Prostate gland (tissue), 2 donors: ENCODE measurements at places on chromosomes 5 and 9. TPM values are rescaled to one million over a fixed set of nuclear protein-coding genes. Genes with fewer than 3 reads are reported as not detected.

- DNase-seq: no peak
Measured at GRCh38 chr9:133703591-133704399, 34.4 kb downstream of the SARDH start.

GRCh38 chr5:34550964-34551363, 105.2 kb upstream of the RAI14 start:
- no peak for DNase-seq

DNA sequence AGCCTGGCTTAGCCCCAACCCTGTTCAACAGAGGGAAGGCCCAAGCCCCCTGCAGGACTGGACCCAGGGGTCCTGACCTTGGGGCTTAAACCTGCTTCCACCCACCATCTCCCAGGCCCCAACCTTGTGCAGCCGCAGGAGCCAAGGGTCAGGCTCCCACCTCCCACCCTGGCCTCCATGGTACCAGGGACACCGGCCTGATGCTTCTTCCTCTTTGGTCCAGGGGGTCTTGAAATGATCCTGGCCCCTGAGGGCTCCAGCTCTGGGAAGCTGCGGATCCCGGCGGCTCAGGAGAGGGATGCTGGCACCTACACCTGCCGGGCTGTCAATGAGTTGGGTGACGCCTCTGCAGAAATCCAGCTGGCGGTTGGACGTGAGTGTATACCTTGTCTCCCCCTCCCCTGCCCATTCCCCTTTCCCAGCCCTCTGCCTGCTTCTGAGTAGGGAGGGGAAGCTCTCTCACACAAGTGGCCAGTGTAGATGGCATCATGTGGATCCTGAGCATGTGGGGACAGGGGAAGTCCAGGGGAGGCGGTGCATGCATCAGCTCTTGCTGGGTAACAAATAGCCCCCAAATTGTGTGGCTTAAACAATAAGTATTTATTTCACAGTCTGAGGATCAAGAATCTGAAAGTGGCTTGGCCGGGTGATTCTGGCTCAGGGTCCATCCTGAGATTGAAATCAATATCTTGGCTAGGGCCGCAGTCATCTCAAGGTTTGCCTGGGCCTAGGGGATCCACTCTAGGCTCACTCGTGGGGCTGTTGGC, 44.3 kb downstream of the HMCN2 start:
- DNase-seq: no peak

- DNase-seq: peak; percentile 74
Measured at GRCh38 chr5:909086-909485, 16.4 kb downstream of the TRIP13 start.

- no peak for DNase-seq
Measured at GRCh38 chr5:110899566-110900412, 161.0 kb downstream of the SLC25A46 start.

GRCh38 chr9:107890921-107891465, 401.4 kb upstream of the KLF4 start:
- no peak for DNase-seq

DNA sequence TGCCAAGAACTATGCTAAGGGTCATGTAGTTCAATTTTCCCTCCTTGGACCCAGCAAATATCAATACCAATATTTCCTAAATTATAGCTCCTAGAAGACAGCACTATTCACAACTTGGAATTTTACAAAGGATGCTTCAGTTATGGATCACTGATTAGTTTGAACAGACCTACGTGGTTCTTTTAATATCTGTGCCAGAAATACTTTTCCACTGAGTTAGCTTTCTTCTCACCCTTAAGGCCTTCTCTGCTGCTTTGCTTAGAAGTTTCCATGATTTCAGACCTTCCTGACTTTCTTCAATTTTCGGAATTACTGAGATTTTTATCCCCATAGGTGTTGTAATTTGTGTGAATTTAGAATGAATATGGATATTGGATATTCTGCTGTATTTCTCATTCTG, 380.4 kb downstream of the PSAT1 start:
- DNase-seq: no peak

- DNase-seq: no peak
Measured at GRCh38 chr9:108134486-108135128, 645.0 kb upstream of the KLF4 start.

- DNase-seq: no peak
Measured at GRCh38 chr5:1785984-1786383, 13.7 kb downstream of the MRPL36 start.

DNA sequence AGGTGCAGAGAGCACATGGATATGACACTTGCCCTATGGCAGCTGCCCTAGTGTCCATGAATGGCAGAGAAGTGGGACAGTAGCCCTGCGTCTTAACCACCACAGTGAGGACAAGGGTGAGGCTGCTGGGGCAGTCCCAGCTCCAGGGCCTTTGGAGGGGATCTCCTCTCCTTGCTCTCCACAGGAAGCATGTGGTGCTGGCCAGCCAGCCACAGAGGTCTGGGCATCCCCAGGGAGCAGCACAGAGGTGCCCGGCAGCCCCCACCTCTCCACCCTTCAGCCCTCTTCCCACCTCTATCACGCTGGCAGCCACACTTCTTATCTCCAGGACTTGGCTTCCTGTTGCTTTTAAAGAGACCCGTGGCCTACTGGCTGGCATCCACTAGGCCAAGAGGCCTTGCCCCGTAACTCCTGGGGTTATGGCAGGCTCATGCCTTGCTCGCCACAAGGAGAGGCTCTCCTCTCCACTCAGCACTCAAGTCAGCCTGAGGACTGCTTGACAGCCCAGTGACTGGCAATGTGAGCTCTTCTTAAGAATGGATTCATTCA, 21.9 kb downstream of the CSF2 start:
- DNase-seq: no peak

GRCh38 chr5:151458314-151458713, 10.9 kb downstream of the SLC36A1 start:
- DNase-seq: no peak

GRCh38 chr5:155987265-155987810, 339.6 kb upstream of the SGCD start:
- DNase-seq: no peak

GRCh38 chr5:67257500-67257899, 60.9 kb upstream of the CD180 start:
- DNase-seq: no peak

GRCh38 chr9:120974181-120974580, 47.6 kb upstream of the TRAF1 start:
- DNase-seq: no peak

DNA sequence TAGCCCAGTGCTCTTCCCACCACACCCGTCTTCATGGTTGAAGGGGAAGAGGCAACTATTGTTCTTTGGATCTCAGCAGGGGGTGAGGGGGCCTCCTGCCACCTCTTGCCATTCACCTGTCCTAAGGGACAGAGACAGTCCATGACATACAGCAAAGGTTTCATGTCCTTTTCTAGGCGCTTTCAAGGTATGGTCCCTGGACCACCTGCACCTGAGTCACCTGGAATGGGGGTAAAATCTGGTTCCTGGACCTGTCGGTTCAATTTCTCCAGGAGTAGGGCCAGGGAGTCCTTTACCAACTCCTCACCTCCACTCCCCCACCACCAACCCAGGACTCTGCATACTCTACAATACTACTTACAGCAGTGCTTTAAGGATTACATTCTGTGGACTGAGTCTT, 33.5 kb upstream of the SAP30L start:
- DNase-seq: no peak

DNA sequence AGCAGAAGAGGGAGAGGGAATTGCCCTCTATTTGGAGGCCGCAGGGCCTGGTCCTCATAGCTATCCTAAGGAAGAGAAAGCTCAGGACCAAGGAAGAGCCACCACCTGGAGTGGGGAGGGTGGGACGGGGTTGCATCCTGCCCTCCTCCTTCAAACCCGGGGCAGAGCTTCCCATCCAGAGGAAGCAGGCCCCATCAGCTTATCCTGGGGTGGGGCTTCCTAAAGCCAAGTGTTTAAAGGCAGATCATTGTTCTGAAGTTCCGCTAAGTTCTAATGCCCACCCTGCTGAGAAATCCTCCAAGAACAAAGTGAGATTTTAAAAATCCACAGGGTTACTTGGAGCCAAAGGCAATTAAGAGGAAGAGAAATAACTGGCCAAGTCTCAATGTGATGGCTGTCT, 210.3 kb downstream of the C9orf152 start:
- DNase-seq: no peak

- DNase-seq: no peak
Measured at GRCh38 chr5:120808606-120809005, 344.5 kb downstream of the PRR16 start.

DNA sequence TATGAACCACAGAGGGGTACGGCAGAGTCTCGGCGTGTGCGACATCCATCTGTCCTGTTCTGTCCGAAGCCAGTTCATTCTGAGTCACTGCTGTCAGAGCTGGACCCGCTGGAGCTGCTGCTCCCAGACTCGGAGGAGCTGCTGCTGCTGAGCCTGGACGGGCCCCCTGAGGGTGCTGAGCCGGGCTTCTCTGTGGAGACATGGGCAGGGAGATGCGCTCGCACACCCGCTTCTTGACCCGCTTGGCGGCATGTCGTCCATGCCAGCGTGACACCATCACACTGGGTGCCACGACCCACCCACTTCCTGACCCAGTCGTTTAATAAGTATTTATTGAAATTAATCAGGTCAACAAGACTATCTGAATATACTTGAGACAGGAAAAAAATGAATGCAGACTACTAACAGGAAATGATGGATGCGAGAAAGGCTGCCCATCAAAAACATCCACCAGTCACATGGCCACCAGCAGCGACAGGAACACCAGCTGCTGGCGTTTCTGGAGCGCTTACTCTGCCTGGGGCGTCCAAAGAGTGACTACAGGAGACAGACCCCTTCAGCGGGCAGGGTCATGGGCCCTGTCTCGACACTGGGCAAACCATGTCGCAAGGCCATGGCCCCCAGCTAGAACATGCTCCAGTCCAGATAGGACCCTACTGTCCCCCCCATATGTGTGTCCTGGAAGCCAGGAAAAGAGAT, 8.4 kb downstream of the BRD3OS start:
- no peak for DNase-seq

GRCh38 chr5:16615741-16616535, 859 bp downstream of the RETREG1 start:
- no peak for DNase-seq

DNA sequence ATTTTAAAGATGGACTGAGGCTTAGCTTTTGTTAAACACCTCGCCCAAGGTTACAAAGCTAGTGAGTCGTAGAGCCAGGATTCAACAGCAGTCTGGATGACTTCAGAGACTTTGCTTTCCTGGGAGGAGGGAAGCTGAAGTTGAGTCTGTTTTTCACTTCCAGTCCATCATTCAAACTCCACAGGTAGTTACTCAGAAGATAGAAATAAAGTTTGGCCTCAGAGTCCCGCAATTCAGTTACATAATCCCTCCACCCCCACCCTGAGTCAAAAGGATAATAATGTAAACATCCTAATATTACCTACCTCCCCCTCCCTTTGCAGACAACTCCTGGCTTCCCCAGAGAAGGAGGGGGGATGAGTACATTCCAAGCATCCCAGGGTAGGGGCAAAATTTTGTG, 8.1 kb downstream of the HBEGF start:
- no peak for DNase-seq

CDH9 gene
- not detected for total RNA-seq

PCAT7 gene
- 4.4 TPM for total RNA-seq

KCNMB1 gene
- 9.1 TPM for total RNA-seq

PDE8B gene
- 25.6 TPM for total RNA-seq

TAL2 gene
- total RNA-seq: not detected

SLC44A1 gene
- total RNA-seq: 22.2 TPM

RANBP3L gene
- 17.7 TPM for total RNA-seq
